ENCODE measurements at places on chromosomes 3 and 15.

DNA sequence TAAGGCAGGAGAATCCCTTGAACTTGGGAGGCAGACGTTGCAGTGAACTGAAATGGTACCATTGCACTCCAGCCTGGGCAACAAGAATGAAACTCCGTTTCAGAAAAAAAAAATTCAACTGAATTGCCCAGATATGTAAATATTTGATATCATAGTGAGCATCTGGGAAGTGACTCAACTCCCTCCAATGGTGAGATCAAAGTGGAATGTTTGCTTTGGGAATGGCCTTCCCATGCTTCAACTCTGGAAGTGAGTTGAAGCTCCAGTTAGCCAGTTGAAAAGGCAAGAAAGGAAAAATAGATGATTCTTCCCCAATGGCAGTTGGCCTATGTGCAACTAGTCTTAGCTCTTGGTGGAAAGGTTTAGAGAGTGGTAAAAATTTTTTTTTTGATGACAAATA is 131.6 kb upstream of the CMC1 start:
- DNase-seq: no peak

GRCh38 chr3:126562737-126563276 is 4.1 kb upstream of the C3orf22 start:
- no peak for DNase-seq

DNA sequence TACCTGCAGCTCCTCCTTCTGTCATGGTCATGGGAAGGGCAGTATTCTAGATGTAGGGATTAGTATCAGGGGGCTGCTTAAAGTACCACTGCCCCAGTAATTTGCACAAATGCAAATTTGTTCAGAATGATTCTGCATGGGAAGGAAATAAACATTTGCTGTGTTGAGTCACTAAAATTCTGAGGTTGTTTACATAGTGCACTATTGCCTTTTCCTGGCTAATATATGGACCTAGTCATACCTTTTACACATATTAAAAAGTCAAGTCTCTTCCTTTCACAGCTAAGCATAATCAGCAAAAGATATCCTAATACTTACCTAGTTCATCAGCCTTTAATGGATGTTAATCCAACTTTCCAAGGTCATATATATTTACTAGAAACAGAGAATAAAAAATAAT is 746.4 kb upstream of the NR2F2 start:
- DNase-seq: no peak

DNA sequence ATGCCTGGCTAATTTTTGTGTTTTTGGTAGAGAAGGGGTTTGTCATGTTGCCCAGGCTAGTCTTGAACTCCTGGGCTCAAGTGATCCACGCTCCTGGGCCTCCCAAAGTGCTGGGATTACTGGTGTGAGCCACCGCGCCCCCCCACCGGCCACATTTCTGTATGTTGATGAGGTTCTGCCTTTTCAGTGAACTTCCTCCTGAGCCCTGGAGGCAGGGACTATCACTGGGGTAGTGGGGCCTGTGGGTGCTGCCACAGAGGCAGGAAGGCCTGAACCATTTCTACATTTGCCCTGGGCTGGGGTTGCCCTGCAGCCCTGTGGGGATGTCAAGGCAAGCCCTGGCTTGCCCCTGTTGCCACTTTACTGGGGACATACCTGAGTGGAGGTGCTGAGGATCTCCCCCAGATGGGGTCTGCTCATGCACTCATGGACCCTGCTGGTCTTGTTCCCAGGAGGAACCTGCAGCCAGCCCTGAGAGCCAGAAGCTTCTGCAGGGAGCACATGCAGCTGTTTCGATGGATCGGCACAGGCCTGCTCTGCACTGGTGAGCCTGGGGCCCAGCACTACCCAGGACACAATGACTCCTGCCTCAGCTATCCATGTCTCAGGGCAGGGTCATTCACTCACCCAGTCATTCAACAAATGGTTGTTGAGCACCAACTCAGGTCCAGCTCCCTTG is 5.7 kb downstream of the SLC28A1 start:
- no peak for DNase-seq

- no peak for DNase-seq
Measured at GRCh38 chr3:187870360-187871203, 125.3 kb upstream of the BCL6 start.

DNA sequence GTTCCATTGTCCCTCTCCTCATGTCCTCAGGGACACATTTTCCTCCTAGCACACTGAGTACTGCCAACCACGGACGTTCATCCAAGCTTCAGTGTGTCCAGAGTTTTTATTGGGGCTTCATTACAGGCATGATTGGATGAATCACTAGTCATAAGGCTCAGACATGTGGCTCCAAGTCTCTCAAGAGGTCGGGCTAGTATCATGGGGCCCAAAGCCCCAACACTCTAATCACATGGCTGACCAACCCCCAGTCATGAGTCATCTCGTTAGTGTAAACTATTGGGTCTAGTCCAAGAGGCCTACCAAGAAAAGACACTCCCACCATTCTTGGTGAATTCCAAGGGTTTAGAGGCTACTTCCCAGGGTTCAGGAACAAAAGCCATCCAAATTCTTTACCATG is 4.4 kb downstream of the TERC start:
- no peak for DNase-seq

DNA sequence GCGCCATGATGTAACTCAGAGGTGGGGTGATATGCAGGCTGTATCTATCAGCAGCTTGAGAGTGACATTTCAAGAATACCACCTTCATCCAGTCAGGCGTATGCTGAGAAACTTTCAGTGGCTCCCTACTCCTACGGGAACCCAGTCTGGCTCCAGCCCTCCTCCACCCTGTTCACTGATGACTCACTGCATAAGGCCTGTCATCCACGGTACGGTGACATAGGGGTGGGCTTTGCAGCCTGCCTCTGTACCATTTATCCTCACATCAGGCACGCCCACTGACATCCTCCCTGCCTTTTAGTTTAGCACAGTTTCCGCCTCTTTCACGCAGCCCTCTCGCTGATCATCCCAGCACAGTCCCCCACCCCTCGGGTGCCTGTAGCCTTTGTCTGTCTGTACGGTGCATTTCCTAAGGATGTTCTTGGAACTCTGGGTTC is 11.7 kb downstream of the PXYLP1 start:
- DNase-seq: no peak

- no peak for DNase-seq
Measured at GRCh38 chr3:64608741-64609140, 79.1 kb downstream of the ADAMTS9 start.

GRCh38 chr3:80549173-80549572 is 781.4 kb upstream of the ROBO1 start:
- no peak for DNase-seq

- DNase-seq: no peak
Measured at GRCh38 chr3:48535578-48535977, 21.0 kb downstream of the PFKFB4 start.

DNA sequence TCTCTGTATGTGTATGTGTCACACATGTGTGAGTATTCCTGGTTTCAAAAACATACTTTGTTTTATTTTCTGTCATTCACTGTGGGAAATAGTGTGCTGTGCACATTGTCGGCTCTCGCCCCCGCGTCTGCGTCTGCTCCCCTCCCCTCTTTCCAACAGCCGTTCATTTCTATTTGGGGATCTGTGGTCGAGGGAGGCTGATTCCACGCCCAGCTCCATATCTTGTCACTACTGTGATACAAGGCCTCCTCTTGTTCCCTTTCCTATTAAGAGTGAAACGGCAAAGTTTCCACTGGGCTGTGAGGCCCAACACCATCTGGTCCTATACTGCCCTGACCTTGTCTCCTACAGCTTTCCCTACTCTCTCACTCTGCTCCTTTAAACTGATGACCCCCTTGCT is 172.5 kb upstream of the LRIG1 start:
- DNase-seq: no peak

All from stimulated activated CD8-positive, alpha-beta memory T cell treated with anti-CD3 and anti-CD28 coated beads, Interleukin-7, amount 100 ng/mL, for 48 hours (primary cell).